Myocyte (in vitro differentiated cells): ENCODE measurements at places on chromosomes 3 and 15. TPM values are rescaled to one million over a fixed set of nuclear protein-coding genes. Genes with fewer than 3 reads are reported as not detected.

KBTBD12 gene
- 0.05 and 0.64 TPM in 2 replicates for total RNA-seq

PODXL2 gene
- total RNA-seq = 4.8 and 5.5 TPM in 2 replicates

FEZF2 gene
- not detected in 2 replicates for total RNA-seq

CADPS gene
- not detected in 2 replicates for total RNA-seq

GNAT1 gene
- total RNA-seq = 1.9 and 4.4 TPM in 2 replicates

CD200R1 gene
- not detected in 2 replicates for total RNA-seq

BUB1B gene
- total RNA-seq = 1.8 and 2.1 TPM in 2 replicates

DPPA2 gene
- not detected in 2 replicates for total RNA-seq

DNA sequence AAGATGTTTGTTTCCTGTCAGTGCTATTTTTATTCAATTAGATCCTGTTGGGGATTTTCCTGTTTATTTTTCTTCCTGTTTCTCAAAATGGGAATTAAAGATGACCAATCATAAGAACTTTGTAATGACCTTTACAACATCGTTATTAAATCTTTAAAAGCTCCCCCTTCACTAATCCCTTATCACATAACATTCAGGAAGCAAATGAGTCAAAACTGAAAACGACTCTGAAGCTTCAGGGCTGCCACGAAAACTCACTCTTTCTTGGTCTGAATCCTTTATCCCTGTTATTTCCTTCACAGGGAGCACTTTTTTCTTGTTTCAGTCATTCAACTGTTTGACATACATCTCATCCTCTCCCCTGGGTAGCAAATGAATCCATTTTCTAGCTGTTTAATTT is 75.8 kb upstream of the MB21D2 start:
- no peak for DNase-seq

GRCh38 chr3:119500901-119501300 is 2.6 kb downstream of the TIMMDC1 start:
- DNase-seq = no peak

GRCh38 chr3:129490273-129490675 is 38.2 kb upstream of the RHO start:
- DNase-seq = peak; percentile 90

GRCh38 chr3:66115858-66116654 is 77.3 kb upstream of the MAGI1 start:
- peak; percentile 98 for DNase-seq

- DNase-seq = peak; percentile 66
Observed at GRCh38 chr3:126850370-126851085, 132.4 kb upstream of the PLXNA1 start.

- no peak for DNase-seq
Observed at GRCh38 chr3:141333836-141334626, 34.3 kb upstream of the ZBTB38 start.

GRCh38 chr3:171673951-171674350 is 136.3 kb downstream of the PLD1 start:
- DNase-seq = peak; percentile 33

- no peak for DNase-seq
Observed at GRCh38 chr3:141455603-141456300, 31.1 kb upstream of the RASA2 start.

DNA sequence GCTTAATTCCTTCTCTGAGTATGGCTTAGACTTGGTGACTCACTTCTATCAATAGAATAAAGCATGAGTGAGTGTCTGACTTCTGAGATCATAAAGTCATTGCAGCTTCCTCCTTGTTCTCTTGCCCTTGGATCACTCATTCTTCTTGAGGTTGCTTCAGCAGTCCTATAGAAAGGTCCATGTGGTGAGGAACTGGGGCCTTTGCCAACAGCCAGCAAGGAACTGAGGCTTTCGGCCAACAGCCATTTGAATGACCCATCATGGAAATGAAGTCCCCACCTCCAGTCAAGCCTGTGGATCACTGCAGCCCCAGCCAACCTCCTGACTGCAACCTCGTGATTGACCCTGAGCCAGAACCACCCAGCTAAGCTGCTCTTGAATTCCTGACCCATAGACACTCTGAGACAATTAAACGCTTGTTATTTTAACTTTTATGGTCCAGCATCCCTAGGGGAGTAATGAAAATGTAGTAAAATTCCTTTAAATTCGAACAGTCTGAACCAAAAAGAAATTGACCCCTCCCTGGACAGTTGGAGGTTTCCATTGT is 84.5 kb downstream of the WDR76 start:
- DNase-seq = peak; percentile 71

GRCh38 chr3:116423374-116423773 is 21.9 kb downstream of the LSAMP start:
- no peak for DNase-seq

DNA sequence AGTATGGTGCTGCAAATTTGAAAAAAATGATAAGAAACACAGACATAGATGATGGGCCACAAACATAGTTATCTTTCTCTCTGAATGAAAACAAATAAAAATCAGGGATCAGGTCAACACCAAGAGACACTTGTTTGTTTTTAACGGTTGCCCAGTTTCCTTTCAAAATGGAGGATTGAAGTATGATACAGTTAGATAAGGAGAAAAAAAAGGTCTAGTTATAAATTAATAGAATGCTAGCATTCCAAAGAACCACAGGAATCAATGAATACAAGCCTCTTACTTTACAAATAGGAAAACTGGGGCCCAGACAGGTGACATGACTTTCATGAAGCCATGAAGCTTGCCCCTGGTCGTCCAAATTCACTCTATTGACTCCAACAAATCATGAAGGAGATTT is 305.1 kb downstream of the ZNF621 start:
- DNase-seq = no peak

DNA sequence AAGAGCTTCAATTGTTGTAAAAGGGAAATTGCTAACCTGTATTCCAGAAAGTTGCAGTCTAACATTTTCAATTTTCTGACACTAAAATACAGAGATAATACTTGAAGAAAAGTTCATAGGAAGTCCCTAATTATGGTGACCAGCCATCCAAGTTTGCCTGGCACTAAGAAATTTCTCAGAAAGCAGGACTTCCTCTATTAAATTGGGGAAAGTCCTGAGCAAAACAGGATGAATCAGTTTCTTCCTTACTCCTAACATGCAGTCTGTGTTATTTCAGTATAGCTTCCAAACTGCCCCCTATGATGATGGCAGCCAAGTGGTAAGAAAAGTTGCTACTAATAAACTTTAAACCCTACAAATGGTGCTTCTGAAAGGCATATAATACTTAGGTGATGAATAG is 133.5 kb upstream of the SGO1 start:
- no peak for DNase-seq

DNA sequence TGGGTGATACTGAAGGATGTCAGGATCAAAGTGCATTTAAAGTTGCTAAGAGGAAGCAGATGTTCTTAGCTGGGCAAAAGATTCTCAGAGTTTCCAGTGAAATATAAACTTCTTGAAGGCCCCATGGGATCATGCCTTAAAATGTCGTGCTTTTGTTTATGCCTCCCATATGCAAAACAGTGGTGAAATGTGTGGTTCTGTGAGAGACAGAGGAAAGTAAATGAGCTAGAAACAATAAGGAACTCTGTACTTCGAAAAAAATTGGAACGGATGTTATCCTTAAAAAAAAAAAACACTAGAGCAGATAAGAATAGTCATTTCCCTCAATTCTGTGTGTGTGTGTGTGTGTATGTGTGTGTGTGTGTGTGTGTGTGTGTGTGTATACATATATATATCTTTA is 497.0 kb upstream of the TBL1XR1 start:
- peak; percentile 55 for DNase-seq

DNA sequence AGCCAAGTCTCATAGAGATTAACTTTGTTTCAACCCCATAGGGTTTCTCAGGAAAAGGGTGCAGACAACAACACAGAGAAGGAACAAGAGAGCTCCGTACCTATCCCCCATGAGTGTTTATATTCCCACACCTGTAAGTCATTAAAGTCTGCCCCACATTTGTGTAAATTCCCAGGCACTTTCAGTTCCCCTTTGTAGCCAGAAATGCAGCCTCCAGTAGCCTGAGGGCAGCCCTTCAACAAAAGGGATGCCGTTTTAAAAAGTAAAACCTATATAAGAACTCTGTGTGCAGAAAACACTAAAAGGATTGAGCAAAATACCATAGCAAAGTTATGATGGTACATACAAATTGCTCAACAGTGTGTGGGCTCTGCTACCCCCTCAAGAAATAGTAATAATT is 59.7 kb upstream of the TMEM108 start:
- no peak for DNase-seq

- DNase-seq = no peak
Observed at GRCh38 chr3:25678581-25678980, 13.9 kb upstream of the TOP2B start.

GRCh38 chr3:33940736-33941135 is 142.3 kb downstream of the PDCD6IP start:
- DNase-seq = no peak

DNA sequence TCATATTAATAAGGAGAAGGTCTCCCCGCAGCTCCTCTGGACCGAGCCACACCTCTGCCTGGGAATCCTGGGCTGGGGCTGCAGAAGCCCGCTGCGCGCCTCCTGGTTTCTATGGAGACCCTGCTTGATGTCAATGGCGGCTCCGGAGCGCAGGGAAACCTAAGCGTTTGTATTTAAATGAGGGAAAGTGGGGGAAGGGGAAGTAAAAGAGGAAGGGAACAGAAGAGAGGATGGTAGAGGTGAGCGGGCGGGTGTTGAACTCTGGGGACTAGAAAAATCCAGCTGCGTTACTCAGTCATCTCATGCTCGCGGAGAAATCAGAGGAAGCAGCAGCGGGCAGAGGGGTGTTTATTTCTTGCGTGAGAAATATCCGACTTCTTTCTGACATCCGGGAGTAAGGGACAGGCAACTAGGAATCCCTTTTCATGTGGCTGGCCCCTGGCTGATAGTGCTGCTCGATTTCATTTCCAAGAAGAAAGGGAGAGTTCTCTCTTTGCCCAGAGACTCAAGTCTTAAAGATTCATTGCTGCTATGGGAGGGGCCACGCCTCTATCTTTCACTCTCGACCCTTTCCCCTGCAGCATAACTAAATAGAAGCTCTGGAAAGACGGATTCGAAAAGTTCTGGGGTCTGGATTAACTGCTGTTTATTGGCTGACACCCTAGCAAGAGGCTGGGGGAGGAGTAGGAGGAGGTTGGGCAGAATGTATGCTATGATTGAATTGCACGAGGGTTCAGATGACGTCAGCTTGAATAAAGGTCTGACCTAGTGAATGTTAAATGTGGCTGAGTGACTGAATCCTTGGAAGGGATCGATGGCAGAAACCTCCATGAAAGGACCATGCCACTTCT is 110.5 kb upstream of the GAP43 start:
- DNase-seq = peak; percentile 19

DNA sequence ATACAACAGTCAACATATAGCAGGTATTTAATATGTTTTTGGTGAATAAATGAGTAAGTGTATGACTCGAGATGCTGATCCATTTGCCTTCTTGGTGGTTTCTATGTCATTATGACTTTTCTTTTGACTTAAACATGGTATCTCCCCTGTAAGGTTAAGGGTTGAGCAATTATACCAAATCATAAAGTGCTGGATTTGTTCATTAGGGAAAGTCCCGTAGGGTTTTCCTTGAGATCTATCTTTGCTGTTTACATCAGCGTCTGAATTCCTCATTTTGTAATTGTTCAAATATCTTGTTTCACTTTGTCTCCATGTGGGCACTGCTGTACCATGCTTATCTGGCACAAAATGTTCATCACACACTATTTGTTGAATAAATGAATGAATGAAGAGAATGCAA is 562.6 kb downstream of the EDEM1 start:
- DNase-seq = no peak

GRCh38 chr3:14170531-14171159 is 7.8 kb downstream of the XPC start:
- no peak for DNase-seq

- DNase-seq = no peak
Observed at GRCh38 chr3:52443791-52444687, 864 bp downstream of the SEMA3G start.

DNA sequence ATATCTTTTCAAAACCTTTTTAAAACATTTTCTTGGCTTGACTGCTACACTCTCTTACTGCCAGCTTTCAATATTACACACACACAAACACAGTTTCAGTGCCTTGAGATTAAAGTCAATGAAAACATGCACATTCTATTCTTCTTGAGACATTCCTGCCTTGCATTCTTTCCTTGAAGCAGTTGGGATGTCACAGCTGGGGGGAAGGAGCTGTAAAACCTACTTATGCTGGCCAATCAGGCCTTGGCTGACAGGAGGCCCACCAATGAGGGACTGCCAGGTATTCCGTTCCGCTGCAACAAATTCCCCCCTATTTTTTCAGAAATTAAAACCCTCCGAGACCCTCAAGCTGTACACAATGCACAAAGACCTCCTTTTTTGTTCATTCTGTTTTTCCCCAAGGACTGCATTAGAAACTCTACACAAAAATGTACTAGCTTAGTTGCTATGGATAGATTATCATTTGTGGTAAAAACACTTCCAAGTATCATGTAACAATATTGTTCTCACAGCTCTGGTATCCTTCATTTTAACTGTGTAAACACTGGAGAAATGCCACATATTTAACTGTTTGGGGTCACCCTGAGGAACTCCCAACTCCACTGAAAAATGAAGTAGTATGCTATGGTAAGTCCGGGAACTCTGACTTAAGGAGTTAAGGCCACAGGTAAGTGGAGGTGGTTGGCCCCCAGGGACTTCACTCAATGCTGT is 18.5 kb downstream of the FSTL1 start:
- DNase-seq = peak; percentile 72

GRCh38 chr3:135069406-135069805 is 274.3 kb downstream of the EPHB1 start:
- DNase-seq = no peak

GRCh38 chr3:154884952-154885351 is 195.2 kb upstream of the MME start:
- no peak for DNase-seq

GRCh38 chr15:98967096-98967495 is 40.5 kb downstream of the PGPEP1L start:
- DNase-seq = no peak

DNA sequence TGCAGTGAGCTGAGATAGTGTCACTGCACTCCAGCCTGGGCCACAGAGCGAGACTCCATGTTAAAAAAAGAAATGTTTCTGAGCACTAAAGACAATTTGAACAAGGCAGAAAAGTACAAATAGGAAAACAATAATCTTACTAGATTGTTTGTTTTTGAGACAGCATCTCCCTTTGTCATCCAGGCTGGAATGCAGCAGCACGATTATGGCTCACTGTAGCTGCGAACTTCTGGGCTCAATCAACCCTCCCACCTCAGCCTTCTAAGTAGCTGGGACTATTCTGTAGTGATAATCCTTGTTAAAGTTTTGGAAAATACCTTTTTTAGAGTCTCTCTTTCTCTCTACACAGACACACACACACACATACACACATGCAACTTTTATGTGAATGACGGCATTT is 107.1 kb downstream of the LPP start:
- no peak for DNase-seq
